ENCODE measurements at places on chromosomes 7 and 10.
A peak's percentile ranks its signal among the peaks of the same experiment; 100 is the strongest.

DNA sequence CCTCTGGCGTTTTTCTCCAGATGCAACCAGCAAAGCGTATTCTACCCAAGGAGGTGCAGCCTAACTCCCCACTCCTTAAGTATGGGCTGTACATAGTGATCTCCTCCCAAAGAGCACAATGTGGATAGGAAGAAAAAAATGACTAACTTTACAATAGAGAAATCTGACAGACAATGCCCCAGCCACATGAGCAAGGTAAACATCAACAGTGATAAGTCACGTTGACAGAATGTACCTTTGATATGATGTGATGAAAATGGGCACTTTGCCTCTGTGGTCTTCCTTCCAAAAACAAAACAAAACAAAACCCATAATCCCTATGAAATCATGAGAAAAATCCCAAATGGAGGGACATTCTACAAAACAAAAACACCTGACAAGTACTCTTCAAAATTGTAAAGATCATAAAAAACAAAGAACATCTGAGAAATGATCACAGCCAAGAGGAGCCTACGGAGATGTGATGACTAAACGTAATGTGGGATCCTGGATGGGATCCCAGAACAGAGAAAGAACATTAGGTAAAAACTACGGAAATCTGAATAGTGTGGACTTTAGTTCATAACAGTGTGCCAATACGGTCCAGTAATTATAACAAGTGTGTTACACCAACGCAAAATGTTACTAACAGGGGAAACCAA, 50.6 kb downstream of the ABLIM1 start:
- DNase-seq: no peak

- no peak for DNase-seq
These were observed 58.3 kb downstream of the SGMS1 start for GRCh38 chr10:50565301-50566083.

- no peak for DNase-seq
These were observed 25.8 kb downstream of the ZNF800 start for GRCh38 chr7:127366680-127367079.

GRCh38 chr7:120743128-120743527, 114.8 kb downstream of the TSPAN12 start:
- DNase-seq: no peak

GRCh38 chr7:18939771-18940592, 177.5 kb downstream of the TWIST1 start:
- DNase-seq: no peak

DNA sequence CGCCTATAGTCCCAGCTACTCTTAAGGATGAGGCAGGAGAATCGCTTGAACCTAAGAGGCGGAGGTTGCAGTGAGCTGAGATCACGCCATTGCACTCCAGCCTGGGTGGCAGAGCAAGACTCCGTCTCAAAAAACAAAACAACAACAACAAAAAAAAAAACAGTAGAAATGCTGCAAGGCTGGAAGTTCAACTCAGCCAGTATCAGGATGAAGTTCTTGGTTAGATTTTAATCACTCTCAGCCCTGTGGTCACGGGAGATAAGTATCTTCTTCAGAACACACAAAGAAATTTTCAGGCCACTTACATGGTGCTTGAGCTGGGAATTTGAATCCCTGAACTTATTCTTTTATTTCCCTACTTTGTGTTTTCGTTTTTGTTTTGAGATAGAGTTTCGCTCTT, 120.4 kb downstream of the MARCHF5 start:
- DNase-seq: no peak

GRCh38 chr7:111256391-111256790, 165.5 kb downstream of the LRRN3 start:
- DNase-seq: no peak

DNA sequence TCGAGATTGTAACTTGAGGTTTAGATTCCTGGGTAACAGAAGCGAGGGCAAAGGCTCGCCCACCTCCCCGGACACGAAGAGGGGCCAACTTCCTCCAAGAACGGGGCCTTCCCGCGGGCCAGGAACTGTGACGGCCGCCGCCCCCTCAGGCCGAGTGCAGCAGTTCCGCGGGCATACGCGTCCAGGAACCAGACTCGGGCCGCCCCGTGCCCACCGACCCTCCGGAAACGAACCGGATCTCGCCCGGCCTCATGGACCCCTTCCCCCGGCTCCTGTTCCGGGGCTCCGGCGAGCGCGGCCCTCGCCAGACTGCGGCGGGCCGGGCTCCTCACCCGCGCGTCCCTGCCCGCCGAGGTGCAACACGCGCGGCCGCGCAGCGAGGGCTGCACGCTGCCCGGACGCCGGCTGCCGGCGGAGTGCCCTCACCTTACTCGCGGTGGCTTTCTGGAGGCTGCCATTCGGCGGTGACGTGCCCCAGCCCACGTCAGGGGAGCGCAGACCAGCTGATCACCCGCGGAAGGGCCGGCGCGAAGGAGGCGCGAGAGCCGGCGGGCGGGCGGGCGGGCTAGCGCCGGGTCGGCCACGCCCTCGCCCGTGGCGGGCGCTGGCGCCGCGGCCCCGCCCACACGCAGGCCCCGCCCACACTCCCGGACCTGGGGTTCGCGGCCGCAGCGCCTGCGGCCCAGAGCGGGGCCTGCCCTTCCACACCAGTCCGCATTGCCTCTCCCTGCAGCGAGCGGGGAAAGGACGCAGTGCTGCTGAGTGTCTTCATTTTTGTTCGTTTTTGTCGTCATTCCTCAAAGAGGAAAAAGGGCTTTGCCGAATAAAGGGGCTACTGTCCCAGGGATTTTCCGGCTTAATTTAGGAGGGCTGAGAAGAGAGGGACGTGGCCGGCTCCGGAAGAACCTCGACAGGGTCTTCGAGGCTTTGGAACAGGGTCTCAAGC, at the start of gene XPNPEP1:
TSS of gene XPNPEP1 (minus strand) at position 536 of the 946 bp plus-strand sequence. CDS start at position 458, 78 bp downstream.
- DNase-seq: peak; percentile 65

DNA sequence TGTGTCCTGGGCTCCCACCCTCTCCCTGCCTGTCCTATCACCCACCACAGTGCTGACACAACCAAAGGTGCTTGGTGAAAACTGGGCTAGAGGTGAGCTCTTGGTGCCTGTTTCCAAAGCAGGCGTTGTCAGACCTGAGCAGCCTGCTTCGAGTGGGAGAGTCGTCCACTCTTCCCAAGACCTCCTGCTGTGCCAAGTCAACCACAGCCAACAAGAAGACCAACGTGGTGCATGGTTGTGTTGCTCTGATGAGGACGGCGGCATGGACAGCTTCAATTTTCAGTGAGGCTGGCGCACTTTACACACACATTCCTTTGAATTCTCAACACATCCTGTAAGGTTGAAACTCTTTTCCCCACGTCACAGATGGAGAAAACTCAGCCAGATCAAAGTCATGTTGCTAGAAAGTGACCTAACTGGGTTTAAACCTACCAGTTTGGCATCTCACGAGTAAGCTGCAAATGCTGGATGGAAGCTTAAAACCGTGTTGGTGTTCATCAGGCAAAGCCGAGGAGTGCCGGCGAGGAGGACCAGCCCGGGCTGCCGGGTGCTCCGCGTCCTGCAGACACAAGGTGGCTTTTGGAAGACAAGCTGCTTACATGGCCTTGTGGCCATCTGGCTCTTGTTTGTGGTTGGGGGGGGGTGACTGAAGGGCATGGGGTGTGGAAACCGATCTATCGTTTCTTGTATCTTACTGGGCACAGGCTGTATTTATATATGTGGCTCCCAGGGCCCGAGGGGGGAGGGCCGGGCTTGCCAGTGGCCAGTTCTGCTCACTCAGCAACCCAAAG, 39.3 kb downstream of the INSIG1 start:
- no peak for DNase-seq

- no peak for DNase-seq
These were observed 20.6 kb upstream of the CDCA7L start for GRCh38 chr7:21966271-21966670.

DNA sequence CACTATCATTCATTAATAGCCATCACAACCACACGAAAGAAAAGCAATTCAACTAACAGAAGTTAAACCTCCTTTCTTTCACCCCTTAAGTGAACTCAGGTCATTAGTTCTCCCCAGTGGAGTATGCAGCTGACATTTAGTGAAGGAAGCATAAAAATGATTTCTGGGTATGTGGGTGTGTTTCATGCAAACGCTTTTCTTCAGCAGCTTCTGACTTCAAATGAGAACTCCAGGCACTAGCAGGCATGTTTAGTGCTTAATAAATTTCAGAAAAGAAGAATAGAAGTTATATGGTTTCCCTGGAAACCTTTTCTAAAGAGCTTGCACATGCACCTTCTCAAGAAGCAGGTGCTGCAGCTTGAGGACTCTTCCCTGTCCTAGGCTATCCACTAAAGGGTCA, 62.5 kb downstream of the PIK3CG start:
- DNase-seq: no peak

DNA sequence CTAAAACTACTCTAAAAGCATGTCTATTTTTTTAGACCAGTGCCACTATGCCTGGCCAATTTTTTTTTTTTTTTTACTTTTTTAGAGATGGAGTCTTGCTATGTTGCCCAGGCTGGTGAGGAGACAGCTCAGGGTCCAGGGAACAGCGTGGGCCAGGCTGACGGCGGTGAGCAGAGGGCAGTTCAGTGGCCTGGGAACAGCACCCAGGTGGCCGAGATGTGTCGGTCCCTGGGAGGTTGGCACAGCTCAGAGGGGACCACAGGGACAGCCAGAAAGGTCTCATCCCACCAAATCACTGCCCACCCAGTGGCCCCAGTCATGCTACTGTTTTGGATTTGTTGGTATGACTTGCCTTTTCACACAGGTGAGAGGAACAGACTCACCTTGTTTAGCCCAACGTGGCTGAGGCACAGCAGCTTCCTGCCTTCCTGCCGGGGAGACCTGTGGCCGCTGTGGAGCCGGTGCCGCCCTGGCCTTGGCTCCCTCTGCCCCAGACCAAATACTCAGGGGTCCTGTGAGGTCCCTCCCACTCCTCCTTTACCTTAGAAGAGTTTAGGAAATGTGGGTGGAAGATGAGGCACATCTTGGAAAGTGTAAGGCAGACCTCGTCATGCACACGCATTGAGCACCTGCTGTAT, 109.6 kb downstream of the PTPRE start:
- no peak for DNase-seq

GRCh38 chr7:135620980-135621850, 41.1 kb upstream of the STMP1 start:
- no peak for DNase-seq

DNA sequence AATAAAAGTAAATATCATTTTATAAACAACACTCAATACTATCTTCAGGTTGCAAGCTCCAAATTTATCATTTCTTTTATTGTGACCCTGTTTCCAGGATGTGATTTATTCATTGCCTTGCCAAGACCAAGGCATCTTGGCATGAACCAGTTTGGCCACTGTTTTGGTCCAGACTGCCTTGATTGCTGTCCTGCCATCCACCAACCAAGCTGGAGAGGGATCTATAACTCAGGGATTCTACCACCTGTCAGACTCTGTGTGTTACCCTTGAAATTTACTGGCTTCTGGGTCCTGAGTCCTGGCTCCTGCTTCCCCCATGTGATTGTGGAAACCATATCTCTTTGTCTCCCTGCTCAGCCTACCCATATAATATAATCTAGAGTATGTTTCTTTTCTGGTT, 343.0 kb downstream of the GPAM start:
- DNase-seq: no peak

DNA sequence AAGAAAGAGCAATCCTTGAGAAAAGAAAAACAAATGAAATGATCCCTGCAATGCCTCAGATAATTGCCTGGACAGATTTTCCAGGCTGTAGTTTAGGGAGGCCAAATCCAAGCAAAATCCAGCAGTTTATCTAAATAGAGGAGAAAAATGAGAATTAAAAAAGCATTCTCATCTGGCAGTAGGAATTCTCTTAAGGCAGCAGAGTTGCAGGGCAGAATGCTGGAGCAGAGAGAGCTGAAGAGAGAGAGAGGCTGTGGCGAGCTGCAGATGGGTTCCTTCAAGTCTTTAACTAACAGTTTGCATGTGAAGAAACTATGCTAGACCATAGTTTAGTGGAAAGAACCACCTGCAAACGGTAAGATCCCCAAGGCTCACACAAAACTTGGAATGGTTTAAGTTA, 6.0 kb upstream of the LIPA start:
- no peak for DNase-seq

- no peak for DNase-seq
These were observed at the start of gene HMX3 for GRCh38 chr10:123135415-123136141. Gene HMX3, plus strand, starts transcription at chr10:123135970. Its CDS starts 81 bp downstream, at chr10:123136051.

DNA sequence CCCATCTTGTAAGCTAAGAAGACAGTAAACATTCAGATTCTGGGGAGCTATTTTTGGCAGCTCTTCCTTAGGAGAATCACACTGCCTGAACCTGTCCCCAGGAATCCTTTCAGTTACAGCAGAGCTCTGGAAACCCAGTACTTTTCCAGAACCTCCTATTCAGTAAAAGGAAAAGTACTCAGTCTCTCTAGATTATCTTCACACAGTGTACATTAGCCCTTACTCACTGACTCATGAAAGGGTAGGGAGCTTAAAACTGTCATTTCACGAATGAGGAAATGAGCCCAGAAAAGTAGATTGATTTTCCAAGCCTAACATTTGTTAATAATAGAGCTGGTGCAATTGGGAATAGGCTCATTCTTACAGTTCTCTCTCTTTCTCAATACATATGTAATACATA, 3.9 kb upstream of the CNNM1 start:
- no peak for DNase-seq

DNA sequence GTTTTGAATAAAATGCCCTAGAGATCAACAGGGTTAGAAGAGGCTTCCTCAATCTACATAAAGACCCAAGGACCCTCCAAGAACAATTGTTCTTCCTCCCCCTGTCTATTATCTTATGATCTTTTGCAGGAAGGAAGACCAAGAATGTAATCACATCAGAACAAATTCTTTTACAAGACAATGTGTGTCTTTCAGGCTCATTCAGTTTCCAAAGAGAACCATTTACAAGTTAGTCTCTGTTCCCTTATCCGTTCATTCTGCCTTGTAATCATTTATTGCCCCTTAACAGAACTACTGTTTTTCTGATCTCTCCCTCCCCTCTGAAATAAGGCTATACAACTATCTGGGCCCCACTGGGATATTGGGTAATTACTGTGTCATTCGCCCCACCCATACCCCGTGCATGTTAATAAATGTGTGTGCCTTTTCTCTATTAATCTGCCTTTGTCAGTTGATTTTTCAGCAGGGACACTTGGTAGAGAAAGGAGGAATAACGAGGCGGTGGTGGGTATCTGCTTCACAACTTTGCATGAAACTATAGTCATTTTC, 5.7 kb upstream of the MKRN1 start:
- DNase-seq: no peak

GRCh38 chr10:66832781-66833422, 92.9 kb upstream of the LRRTM3 start:
- no peak for DNase-seq

GRCh38 chr10:132396494-132397035, 435 bp upstream of the PWWP2B start:
- DNase-seq: peak; percentile 59

DNA sequence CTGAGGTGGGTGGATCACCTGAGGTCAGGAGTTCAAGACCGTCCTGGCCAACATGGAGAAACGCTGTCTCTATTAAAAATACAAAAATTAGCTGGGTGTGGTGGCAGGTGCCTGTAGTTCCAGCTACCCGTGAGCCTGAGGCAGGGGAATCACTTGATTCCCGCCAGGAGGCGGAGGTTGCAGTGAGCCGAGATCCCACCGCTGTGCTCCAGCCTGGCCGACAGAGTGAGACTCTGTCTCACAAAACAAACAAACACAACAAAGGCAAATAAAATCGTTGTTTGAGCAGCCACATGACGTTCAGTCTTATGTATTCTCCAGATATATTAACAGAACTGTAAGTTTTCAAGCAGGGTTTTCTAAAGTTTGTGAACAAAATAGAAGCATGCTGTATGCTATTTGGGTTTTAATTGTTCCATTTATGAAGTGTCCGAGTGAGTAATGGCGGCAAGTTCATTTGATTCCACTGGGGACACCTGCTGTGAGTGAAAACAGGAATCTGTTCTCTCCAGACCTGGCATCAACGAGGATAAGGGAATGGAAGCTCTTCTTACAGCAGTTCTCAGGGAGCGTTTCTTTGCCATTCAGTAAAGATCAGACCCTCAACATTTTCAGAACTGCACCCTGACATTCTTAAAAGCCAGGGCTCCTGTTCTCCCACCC, 122.5 kb upstream of the PITRM1 start:
- DNase-seq: no peak

Data from activated T-helper 1 cell treated with Interleukin-2 at 50 U/mL for 16 hours (primary cell).